ENCODE measurements at places on chromosomes 2 and 18.

DNA sequence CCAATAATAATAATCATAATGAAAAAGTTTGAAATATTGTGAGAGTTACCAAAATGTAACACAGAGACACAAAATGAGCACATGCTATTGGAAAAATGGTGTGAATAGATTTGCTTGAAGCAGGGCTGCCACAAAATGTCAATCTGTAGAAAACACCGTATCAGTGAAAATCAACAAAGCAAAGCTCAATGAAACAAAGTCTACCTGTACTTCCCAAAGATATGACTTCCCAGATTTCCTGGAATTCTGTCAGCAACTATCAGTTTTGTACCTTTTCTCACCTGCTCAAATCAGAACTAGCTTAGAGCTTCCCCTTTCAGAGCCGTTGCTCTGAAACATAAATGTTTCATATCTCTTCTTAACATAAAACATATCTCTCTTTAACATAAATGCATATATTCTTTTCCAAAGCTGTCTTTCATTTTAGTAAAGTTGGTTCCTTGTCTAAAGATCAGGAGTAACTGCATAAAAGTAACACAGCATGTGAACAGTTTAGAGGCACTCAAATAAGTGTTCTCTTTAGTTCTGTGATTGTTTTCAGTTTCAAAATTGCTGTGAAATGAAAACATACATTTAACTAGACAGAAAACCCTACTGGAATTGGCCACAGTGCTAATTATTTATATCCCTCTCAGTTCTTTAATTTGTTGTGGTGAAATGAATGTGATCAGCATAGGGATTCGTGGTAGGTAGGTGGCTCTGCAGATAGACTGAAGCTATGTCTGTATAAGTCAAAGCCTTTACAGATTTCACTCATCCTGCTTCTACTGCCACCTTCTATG is 262.5 kb downstream of the KCNJ3 start:
- DNase-seq, result no peak

GRCh38 chr2:108377401-108377800 is 353 bp upstream of the SULT1C4 start:
- DNase-seq, result no peak

DNA sequence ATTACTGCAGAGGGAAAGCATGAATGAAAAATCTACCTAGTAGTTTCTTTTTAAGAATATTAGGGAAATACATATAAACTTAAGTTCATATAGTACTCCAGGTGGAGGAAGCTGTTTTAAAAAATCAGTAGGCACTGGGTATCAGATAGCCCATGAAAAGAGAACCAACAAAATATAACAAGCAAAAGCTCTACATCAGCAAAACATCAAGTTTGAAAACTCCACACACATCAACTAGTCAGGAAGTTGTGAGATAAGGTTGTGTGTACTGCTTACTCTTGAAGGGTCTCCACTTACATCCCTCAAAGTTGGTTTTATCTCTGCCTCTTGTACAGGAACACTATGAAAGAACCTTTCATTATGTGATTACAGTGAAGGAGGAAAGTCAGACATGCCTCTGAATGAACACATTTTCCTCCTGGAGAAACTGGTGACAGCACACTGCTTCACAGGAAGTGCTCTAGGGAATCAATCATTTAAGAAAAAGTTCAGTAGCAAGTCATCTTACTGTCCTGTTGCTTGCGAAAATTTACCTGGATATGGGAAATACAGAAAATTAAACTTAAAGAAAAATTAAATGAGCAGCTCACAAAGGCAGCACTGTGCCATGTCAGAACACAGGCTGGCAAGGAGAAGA is 57.7 kb downstream of the THADA start:
- no peak for DNase-seq

DNA sequence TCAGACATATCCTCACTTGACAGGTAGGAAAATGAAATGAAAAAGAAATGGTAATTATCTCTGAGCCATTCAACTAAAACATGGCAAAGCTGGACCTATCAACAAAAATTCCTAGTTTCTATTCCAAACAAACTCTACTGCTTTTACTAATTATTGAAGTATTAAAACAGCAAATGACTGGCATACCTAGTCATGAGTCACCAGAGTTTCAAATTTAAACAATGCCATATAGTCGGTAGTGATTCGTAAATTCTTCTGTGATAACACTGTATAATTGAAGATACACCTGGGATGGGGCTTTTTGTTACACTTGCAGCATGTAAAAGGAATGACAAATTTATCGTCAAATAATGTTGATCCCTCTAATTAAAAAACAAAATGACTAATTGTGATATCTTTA is 153.1 kb upstream of the THUMPD2 start:
- DNase-seq, result no peak

DNA sequence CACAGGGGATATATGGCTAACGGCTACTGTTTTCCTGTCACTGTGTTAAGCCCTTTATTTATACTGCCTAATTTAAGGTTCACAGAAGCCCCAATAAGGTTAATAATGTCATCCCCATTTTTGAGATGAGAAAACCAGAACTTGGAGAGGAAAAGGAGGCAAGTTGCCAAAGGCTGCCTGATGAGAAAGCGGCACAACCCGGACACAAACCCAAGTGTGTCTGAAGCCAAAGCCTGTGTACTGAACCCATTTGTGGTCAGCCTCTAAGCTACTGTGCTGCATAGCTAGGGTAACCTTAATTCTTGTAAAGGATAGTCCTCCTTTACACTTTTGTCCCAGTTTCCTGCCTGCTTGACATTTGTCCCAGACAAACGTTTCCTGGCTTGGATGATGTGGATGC is 954.7 kb upstream of the FANCL start:
- DNase-seq, result no peak

GRCh38 chr2:144660518-144661316 is 140.8 kb upstream of the ZEB2 start:
- DNase-seq, result peak; percentile 87

GRCh38 chr2:240836781-240837467 is 16.9 kb upstream of the KIF1A start:
- no peak for DNase-seq

GRCh38 chr18:23485386-23485785 is 17.9 kb upstream of the RMC1 start:
- DNase-seq, result no peak

GRCh38 chr2:118535171-118535817 is 312.2 kb downstream of the EN1 start:
- no peak for DNase-seq

DNA sequence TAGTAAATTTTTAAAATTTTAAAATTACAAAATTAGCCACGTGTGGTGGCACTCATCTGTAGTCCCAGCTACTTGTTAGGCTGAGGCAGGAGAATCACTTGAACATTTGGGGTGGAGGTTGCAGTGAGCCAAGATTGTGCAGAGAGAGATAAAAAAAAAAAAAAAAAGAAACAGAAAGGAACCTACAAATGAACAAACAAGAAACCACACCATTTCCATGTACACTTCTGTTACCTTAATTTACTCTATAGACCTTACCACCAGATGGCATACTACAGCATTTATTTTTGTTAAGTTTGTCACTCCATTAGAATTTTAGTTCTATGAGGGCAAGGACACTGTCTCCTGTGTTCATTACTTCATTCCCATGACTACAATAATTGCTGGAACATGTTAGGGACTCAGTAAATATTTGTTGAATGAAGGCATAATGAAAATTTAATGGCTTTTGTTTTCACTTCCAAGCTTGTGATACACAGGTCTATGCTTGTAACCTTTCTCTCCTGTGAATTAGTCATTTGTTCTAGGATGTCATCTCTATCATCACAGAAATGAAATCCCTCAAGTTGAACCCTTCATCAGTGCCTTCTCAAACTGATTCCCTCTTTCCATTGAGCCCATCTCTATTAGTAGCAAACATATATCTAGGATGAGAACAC is 76.0 kb downstream of the ARHGAP15 start:
- DNase-seq, result peak; percentile 55

- DNase-seq, result no peak
Observed at GRCh38 chr2:191636586-191636985, 41.4 kb upstream of the NABP1 start.

DNA sequence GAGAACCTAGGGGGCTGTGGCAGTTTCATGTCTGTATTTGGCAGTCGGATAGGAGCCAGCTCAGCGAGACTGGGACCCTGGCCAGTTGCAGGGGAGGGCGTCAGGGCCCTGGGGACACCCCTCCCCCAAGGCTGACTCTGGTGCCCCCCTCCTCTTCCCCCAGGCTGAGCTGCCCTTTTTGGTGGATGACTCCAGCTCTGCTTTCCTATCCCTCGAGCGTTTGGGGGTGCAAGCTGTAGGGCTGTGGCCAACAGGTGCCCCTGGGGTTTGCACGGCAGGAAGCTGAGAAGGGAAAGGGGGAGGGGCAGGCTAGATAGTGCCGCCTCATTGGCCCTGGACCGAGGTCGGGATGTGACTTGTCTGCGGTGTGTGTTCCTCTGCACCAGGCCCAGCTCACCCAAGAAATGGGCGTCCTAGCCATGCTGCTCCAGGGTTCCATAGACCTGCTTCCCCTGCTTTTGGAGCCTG is 26.4 kb downstream of the SPEG start:
- DNase-seq, result no peak

DNA sequence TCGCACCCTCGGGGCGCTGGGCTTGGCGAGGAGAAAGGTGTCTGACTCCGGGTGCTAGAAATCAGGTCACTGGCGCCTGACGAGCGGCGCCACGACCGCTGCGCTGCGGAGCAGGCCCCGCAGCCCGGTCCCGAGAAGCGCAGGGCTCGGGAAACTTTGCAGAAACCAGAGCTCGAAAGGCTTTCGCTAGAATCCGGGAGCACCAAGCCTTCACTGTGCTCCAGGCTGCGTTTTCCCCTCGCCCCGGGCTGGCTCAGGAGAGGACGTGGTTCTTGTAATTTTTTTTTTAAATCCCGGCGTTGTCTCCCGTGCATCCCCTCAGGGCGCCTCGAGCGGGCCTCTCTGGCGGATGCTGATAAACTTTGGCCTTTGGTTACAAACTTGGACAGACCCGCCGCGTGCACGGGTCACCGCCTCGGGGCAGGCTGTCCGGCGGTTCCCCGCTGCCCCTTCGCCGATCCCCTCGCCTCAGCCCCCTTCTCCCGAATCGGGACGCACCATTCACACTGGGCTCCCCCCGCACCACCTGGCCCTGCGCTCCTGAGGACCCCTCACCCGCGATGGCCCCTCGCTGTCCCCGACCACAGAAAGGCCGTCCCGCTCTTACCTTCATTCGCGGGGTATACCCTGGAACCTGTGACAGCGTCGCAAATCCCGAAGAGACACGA is 419 bp downstream of the EPHA4 start:
- no peak for DNase-seq

GRCh38 chr2:173171321-173171720 is 95.7 kb downstream of the MAP3K20 start:
- no peak for DNase-seq

GRCh38 chr18:54031243-54031642 is 193.2 kb downstream of the MBD2 start:
- no peak for DNase-seq

DNA sequence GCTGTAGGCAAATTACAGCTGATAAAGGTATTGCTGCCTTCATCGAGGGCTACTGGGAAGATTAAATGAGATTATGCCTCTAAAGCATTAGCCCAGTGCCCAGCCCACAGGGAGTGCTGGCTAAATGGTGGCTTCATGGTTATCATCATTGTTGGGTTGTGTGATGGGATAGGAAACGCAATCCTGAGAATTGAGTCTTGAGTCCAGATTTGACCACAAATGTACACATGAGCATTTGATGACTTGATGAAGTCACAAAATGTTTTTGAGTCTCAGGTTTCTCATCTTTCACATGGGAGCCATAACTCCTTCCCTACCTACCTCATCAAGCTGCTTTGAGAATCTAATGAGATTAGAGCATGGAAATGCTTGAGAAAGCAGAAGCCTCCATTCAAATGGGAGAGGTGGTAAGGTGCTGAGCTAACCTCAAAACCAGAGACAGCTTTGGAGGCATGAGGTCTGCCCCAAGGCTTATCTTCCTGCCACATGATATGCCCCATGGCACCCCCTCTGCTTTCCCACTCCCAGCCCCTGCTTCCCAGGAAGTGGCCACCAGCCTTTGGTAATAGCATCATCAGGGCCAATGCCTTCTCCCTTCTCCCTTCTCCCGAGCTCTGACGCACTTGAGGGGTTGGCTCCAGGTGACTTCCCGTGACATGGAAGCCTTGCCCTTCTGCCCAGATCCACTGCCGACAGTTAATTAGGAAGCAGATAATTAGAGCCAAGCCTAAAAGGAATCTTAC is 149.4 kb upstream of the EPAS1 start:
- no peak for DNase-seq

DNA sequence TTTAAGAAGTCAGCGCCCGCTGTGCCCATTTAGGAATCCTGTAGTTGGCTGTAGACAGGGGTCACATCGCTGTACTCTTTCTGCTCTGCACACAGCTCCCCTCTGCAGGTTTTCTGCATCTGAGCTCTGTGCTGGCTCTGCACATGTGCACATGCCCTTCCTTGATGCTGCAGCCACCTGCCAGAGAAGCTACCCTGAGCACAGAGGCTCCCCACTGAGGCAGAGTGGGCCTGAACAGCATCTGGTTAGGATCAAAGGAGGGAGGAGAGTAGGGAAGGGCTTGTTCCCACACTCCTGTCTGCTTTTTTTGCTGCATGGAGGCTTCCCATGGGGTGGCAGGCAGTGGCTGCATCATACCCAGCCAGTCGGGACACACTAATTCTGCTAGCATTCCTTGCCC is 238.9 kb downstream of the FHOD3 start:
- no peak for DNase-seq

DNA sequence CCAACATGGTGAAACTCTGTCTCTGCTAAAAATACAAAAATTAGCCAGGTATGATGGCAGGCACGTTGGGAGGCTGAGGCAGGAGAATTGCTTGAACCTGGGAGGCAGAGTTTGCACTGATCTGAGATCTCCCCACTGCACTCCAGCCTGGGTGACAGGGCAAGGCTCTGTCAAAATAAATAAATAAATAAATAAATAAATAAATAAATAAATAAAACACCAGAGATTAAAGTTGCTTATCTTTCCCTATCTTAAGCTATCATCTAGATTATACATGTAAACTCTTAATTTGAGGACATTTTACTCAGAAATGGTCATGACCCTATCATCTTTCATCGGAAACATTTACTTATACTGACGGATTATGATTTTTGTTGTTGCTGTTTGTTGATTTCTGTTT is 373.2 kb downstream of the GALNT13 start:
- no peak for DNase-seq

DNA sequence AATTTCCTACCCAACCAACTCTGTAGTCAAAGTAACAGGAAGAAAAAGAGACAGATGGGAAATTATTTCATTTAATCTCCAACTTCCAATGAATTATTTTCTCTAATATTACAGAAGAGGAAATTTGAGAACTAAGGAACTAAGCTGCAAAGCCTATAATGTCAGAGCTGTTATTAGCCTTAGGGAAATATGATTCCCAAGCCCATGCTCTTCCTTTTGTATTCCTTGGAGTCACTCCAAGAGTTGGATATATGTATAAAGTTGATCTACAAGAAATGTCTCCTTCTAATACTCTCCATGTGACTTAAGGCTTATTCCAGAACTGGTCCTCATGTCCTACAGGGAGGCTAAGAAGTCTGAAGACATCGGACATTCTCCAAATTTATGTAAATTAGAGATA is 31.6 kb upstream of the VWC2L start:
- DNase-seq, result no peak
